Fibroblast of lung (primary cell): ENCODE measurements at places on chromosomes 4 and X. TPM values are rescaled to one million over a fixed set of nuclear protein-coding genes. Genes with fewer than 3 reads are reported as not detected.

The TLR3 gene
- 4.6 and 8.1 TPM in 2 replicates for total RNA-seq

The MAGEB2 gene
- total RNA-seq, result not detected in 2 replicates

The HTR2C gene
- not detected in 2 replicates for total RNA-seq

The DOCK11 gene
- total RNA-seq, result 30.8 and 40.1 TPM in 2 replicates

The MAGEA1 gene
- total RNA-seq, result not detected in 2 replicates

The HTRA3 gene
- total RNA-seq, result 2.6 and 2.8 TPM in 2 replicates

The TRIM61 gene
- total RNA-seq, result 4.5 and 5.4 TPM in 2 replicates

DNA sequence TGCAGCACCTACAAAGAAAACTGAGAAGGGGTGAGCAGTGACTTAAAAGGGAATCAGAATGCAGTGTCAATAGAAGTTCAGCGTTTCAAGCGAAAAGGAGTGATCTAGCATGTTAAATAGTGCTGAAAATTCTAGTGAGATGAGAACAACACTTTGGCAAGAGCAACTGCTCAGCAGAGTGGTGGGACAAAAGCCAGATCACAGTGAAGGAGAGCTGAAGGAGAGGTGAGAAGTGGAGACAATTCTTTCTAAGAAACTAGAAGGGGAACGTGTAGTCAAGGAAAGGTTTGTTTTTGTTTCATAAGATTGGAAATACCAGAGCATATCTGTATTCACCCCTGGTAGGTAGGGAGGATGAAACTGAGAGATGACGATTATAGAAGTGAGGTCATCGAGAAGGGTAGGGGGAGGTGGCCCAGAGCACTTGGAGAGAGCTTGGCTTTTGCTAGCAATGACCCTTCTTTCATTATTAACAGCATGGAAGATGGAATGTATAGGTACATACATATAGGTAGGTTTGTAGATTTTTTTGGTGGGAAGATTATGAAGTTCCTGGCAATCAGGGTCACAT, 33.7 kb downstream of the SRPX2 start:
- no peak overlapping the region for H3K4me3 ChIP-seq
- DNase-seq, result peak; percentile 66
- no peak overlapping the region for H3K27ac ChIP-seq
- H3K4me1 ChIP-seq, result peaks cover 5% of the 10 kb centered on the region

DNA sequence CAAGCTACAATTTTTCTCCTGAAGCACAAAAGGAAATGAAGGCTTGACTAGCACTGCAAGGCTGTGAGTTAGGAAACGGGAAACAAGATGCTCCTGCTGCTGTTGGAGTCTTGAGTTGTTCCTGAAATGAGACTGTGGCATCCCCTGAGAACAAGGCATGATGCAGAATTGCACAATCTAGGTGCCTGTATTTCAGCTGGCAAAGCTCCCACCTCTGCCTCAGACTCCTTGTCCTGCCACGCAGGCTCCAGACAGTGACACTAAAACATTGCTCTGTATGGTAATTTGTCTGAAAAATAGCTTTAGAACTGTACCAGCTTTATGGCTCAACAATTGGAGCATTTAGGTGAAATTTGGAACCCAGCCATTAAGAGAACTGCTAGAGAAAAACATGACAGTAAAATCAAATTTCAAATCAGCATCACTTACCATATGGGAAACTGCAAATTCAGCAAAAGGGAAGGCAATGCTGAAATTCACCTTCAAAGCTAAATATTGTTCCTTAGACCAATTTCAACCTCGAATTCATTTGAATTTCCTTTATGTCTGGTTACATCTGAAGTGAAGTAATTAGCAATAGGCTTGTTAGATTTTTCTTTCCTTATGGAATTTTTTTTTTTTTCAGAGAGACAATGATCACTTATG, 103.4 kb downstream of the MFAP3L start:
- H3K4me1 ChIP-seq, result no peaks in the 10 kb centered on the region
- no peaks in the 10 kb centered on the region for H3K27me3 ChIP-seq
- H3K36me3 ChIP-seq, result no peaks in the 10 kb centered on the region
- no peak overlapping the region for H3K27ac ChIP-seq
- no peak for DNase-seq

GRCh38 chr4:169270810-169271691, at the start of gene SH3RF1:
Gene SH3RF1 (minus strand): TSS chr4:169270956. CDS start chr4:169269212, 1,744 bp downstream.
- H3K36me3 ChIP-seq, result no peaks in the 10 kb centered on the region
- peaks cover 9% of the 10 kb centered on the region for H3K4me1 ChIP-seq
- H3K27me3 ChIP-seq, result no peaks in the 10 kb centered on the region
- peak within 1 kb of the TSS; percentile 90 for H3K4me3 ChIP-seq
- DNase-seq, result peak; percentile 85

DNA sequence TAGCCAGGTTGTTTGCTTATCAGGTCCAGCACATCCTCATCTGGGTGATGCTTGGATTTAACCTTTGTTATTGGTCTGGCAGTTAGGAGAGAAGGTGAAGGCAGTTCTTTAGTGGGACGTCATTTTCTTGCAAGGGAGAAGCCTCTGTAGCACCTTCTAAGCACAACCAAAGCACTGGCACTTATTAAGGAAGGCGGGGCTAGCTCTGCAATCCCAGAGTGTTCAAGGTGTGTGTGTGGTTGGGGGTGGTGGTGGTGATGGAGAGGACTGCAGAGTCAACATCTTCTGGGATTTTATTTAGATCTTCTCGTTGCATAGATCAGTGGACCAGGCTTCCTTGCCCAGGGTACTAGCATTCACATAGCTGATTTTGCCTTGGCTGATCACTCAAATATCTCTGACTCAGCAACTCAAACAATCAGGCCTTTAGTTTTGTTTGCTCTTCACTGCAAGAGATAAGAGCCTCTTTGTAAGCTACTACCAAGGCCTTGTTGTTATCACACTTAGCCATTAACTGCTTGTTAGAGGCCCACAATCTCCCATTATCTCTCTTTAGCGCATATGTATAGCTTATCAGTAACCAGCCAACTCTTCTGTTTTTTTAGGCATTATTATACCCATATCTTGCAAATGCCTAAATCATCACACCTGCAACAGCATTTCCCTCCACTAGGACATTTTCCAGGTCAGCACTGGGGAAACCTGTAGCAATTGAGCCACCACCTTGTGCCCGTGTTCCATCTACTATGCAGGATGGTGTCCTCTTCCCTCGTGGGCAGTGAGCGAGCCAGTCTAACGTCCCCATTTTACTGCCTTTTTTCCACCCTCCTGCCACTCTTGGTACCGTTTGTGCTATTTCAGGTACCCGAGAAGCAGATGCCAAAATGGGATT, 36.5 kb upstream of the LINC00632 start:
- no peaks in the 10 kb centered on the region for H3K27me3 ChIP-seq
- H3K4me3 ChIP-seq, result no peak overlapping the region
- H3K36me3 ChIP-seq, result no peaks in the 10 kb centered on the region

DNA sequence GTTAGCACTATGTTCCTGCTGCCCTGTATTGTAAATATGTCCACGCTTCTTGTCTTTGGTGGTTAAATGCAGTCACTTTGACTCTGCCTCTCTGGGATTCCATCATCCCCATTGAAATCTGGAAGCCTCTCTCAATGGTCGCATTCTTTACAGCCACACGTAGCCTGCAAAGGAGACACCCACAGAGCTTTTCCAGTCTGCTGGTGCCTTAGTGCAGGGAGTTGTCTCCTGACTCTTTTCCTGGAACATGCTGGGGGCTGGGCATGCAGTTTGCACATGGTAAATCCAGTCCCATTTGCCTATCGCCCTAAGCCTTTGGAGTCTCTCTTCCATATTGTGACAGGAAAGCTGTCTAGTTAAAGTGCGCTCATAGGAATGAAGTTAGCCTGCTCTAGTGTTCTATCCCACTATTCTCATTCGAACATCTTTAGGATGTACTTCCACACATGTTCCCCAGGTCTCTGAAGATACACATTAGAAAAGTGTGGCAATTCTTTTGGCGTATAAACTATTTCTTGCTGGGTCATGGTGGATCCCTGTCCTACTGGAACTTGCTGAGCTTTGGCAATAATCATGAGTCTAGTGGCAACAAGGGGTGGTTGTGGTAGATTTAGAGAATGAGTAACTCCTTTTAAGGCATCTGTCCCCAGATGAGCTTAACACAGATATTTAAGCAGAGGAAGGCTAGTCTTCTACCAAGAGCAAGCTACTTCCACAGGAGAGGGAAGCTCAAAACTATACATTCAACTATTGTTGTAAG, 33.7 kb downstream of the COQ2 start:
- H3K27ac ChIP-seq, result no peak overlapping the region
- no peak overlapping the region for H3K4me3 ChIP-seq
- H3K4me1 ChIP-seq, result peaks cover 2% of the 10 kb centered on the region
- no peaks in the 10 kb centered on the region for H3K36me3 ChIP-seq
- no peaks in the 10 kb centered on the region for H3K27me3 ChIP-seq
- no peak for DNase-seq

DNA sequence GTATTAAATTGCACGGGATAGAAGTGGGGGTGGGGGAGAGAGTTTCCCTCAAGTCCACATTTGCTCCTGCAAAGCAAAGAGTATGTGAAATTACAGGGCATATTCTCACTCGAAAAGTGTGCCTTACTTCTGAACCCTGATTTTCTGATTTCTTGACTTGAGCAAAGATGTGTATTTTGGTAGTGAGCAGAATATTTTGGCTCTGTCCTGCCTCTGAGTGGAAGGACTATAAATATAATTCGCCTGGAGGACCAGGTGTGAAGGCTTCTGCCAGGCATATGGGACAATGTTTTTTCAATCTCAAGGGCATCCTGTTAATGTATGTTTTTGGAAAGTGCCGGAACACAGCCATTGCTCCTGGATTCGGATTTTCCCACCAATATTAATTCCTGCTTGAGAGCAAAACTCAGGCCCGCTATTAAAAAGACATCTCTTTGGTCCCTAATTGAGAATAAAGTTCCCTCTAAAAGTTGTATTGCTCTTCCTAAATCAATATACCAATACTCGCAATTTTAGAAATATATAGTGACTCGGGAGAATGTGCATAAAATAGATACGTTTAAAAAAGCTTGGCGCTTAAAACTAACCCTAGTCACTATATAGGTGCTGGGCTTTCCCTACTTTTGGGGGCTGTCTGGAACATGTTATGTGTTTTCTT, 15.3 kb upstream of the PITX2 start:
- H3K27me3 ChIP-seq, result peaks cover 78% of the 10 kb centered on the region
- H3K36me3 ChIP-seq, result no peaks in the 10 kb centered on the region

DNA sequence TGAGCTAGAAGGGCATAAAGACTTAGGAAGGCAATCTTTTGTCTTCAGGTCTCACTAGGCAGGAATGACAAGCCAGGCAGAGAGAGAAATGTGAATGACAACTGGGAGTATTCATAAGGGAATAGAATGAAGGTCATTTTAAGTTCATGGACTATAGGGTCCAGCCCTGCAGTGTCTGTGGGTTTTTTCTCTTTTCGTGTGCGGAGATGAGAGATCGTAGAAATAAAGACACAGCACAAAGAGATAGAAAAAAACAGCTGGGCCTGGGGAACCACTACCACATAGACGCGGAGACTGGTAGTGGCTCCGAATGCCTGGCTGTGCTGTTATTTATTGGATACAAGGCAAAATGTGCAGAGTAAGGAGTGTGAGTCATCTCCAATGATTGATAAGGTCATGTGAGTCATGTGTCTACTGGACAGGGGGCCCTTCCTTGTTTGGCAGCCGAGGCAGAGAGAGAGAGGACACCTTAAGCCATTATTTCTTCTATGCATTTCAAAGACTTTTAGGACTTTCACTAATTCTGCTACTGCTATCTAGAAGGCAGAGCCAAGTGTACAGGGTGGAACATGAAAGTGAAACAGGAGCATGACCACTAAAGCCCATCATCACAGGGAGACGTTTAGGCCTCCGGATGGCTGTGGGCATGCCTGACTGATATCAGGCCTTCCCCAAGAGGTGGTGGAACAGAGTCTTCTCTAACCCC, 921.8 kb upstream of the PCDH10 start:
- no peaks in the 10 kb centered on the region for H3K36me3 ChIP-seq
- no peaks in the 10 kb centered on the region for H3K27me3 ChIP-seq
- H3K4me3 ChIP-seq, result peak overlapping the region; percentile 17
- no peak for DNase-seq
- H3K27ac ChIP-seq, result no peak overlapping the region

DNA sequence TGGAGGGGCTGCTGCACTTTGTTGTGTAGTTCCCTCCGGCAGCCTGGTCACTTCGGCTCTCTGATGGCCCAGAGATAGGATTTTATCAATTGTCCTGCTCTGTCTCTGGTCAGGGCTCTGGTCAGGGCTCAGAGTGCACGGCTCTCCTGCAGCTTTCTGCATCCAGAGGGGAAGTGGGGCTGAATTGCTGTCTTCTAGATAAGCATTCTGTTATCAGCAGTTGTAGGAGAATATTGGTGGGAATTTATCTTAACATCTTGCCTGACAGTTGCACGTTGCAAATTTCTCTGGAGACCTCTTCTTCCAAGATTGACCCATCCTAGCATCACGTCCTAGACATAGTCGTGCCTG, 62.8 kb downstream of the FAM193A start:
- H3K27ac ChIP-seq, result no peak overlapping the region
- peaks cover 8% of the 10 kb centered on the region for H3K4me1 ChIP-seq
- H3K27me3 ChIP-seq, result no peaks in the 10 kb centered on the region
- no peak for DNase-seq
- peaks cover 2% of the 10 kb centered on the region for H3K36me3 ChIP-seq

GRCh38 chr4:175633310-175633709, 178.8 kb downstream of the GPM6A start:
- no peaks in the 10 kb centered on the region for H3K27me3 ChIP-seq
- H3K27ac ChIP-seq, result no peak overlapping the region
- H3K4me1 ChIP-seq, result no peaks in the 10 kb centered on the region
- H3K4me3 ChIP-seq, result no peak overlapping the region
- no peak for DNase-seq
- H3K36me3 ChIP-seq, result no peaks in the 10 kb centered on the region

DNA sequence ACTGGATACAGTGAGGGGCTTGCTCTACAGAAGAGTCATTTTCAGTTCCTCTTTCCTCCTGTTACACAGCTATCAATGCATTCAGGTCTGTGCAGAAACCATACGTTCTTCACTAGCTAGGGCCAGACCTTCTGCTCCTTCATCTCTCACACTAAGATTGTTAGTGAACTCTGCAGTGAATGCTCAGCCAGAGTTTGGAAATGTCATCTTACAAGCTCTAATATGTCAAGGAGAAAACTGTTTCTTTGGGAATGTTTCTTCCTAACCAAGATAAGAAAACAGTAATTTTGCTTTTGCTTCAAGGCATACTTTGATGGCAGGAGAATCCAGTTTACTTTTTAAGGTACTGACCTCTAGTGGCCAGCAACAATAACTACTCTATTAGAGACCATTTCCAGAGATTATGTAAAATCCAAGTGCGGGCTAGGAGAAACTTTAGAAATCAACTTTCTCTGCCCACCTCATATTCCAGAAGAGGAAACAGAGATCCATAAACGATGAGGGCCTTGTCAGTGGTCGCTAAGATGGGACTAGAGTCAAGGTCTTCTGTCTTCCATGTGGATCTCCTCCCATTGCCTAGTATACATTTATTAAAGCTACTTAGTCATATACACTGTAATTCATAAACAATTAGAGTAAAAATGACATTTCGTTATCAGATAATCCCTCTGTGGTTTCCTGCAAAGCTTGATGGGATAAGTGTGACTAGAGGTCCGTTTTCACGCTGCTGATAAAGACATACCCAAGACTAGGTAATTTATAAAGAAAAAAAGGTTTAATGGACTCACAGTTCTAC, 12.1 kb upstream of the CC2D2A start:
- H3K36me3 ChIP-seq, result no peaks in the 10 kb centered on the region
- peaks cover 22% of the 10 kb centered on the region for H3K4me1 ChIP-seq
- no peaks in the 10 kb centered on the region for H3K27me3 ChIP-seq

DNA sequence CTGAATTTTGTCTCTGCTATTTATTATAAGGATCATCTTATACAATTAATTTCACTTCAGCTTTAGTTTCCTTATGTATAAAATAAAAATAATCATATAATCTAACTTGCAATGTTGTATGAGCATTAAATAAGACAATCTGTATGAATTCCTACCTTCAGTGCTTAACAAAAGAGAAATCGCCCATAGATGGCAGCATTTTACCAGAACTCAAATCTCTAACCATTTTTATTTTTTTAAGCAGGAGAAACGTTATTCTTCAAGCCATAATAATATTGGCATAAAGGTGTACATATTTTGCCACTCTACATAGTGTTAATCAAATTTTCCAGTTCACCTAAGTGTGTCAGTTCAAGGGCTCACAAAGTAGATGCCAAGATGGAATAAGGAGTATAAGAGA, 78.8 kb downstream of the TMEM47 start:
- DNase-seq, result peak; percentile 68
- no peaks in the 10 kb centered on the region for H3K36me3 ChIP-seq
